ENCODE measurements at places on chromosomes 12 and 14. TPM values are rescaled to one million over a fixed set of nuclear protein-coding genes. Genes with fewer than 3 reads are reported as not detected.

GRCh38 chr14:72686101-72686500 lies 207.8 kb downstream of the DPF3 start:
- no peak for DNase-seq

- peak; percentile 86 for DNase-seq
Measured at GRCh38 chr14:24036169-24036962, 15.4 kb upstream of the CARMIL3 start.

SCNN1A gene
- not detected for total RNA-seq

C12orf54 gene
- not detected for total RNA-seq

KIF5A gene
- 1.3 TPM for total RNA-seq

LRP1-AS gene
- total RNA-seq, result not detected
